Uterus (tissue), 4 donors: ENCODE measurements at places on chromosomes 1 and 21. TPM values are rescaled to one million over a fixed set of nuclear protein-coding genes. Genes with fewer than 3 reads are reported as not detected.

Gene DNAJC28
- not detected for total RNA-seq

Gene PBX1
- total RNA-seq: 167 TPM

Gene PLA2G2C
- total RNA-seq: not detected

Gene KCNJ6
- not detected for total RNA-seq

Gene DFFA
- 16.8 TPM for total RNA-seq

Gene ARTN
- total RNA-seq: not detected

Gene FAM43B
- 2.2 TPM for total RNA-seq

Gene PRR9
- total RNA-seq: not detected

Gene FBXO28
- 49.1 TPM for total RNA-seq

Gene GSTM1
- not detected for total RNA-seq

Gene TMCC2
- 6.0 TPM for total RNA-seq

Gene C1orf226
- total RNA-seq: 5.1 TPM

Gene FAM163A
- total RNA-seq: not detected

Gene C21orf91
- 68.4 TPM for total RNA-seq

Gene MEF2D
- total RNA-seq: 101 TPM

Gene PFKL
- 56.9 TPM for total RNA-seq

Gene ALX3
- 0.21 TPM for total RNA-seq

Gene LRRIQ3
- total RNA-seq: not detected

Gene TRIM58
- total RNA-seq: 10.3 TPM

Gene PDE9A
- total RNA-seq: 15.0 TPM

Gene PTPRC
- total RNA-seq: 17.6 TPM

Gene SPRR2F
- total RNA-seq: not detected

Gene TSEN15
- total RNA-seq: 30.9 TPM

Gene SELENBP1
- 108 TPM for total RNA-seq

Gene ETV3L
- not detected for total RNA-seq

Gene APH1A
- total RNA-seq: 96.7 TPM

Gene GJA9
- total RNA-seq: not detected

Gene BRDT
- not detected for total RNA-seq

Gene CD1E
- not detected for total RNA-seq

Gene ACTL8
- not detected for total RNA-seq

Gene FHAD1
- 1.1 TPM for total RNA-seq

Gene DYNLT5
- total RNA-seq: not detected

Gene SEMA4A
- total RNA-seq: 4.1 TPM

Gene ARHGAP30
- total RNA-seq: 0.88 TPM

Gene RAB25
- 5.5 TPM for total RNA-seq

Gene INSRR
- total RNA-seq: 1.2 TPM

Gene EIF4G3
- total RNA-seq: 24.1 TPM

Gene HRNR
- 0.06 TPM for total RNA-seq
